CD8-positive, alpha-beta memory T cell (primary cell): ENCODE measurements at places on chromosomes 4 and X.

GRCh38 chr4:51858605-51859202 lies 15.8 kb downstream of the DCUN1D4 start:
- no peak for DNase-seq

DNA sequence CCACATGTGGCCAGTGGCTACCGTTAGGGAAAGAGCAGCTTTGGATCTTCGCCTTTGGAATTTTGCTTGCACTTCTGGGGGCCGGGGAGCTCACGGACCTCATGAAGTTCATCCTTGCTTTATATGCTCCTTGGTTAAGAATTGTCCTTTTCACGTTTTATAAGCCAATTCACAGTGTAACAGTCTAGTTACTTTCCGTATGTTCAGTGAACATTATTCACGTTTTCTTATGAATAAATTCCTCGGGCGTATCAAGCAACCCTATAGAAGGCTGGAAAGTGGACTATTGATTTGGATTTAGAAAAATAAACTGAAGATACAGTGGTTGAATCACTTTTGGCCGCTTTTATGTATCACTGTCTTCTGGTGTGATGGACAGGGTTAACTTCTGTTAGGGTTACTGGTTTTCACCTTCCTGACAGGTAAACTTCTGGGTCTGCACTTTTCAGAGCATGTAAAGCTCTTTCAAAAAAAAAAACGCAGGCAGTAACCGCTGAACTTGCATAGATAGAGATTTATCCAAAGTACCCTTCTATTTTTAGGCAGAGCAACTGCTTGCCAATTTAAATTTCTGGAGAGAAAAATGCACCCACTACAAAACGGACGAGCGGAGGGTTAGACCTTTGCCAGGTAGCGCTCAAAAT lies 569 bp upstream of the PDLIM5 start:
- no peak for DNase-seq

DNA sequence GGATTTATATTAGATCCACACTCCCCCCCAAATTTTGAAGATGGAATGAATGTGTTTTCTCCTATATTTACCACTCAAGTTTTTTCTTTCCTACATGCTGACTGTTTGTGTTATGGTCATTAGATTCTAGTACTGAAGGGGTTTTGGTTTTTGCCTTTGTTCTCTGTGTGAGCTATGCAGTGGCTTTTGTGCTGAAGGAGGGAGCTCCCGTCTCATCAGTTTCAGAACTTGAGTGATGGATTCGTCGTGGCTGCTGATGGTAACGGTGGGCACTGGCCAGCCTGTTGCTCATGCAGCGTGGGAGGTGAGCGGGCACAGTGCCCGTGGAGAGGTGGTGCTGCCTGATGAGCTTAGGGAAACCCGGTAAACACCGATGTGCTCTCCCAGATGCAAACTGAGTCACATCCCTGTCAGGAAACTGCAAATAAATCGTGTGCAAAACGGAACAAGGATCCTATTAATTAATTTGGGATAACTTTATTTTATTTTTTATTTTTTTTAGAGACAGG lies 101.5 kb downstream of the SORBS2 start:
- no peak for DNase-seq

DNA sequence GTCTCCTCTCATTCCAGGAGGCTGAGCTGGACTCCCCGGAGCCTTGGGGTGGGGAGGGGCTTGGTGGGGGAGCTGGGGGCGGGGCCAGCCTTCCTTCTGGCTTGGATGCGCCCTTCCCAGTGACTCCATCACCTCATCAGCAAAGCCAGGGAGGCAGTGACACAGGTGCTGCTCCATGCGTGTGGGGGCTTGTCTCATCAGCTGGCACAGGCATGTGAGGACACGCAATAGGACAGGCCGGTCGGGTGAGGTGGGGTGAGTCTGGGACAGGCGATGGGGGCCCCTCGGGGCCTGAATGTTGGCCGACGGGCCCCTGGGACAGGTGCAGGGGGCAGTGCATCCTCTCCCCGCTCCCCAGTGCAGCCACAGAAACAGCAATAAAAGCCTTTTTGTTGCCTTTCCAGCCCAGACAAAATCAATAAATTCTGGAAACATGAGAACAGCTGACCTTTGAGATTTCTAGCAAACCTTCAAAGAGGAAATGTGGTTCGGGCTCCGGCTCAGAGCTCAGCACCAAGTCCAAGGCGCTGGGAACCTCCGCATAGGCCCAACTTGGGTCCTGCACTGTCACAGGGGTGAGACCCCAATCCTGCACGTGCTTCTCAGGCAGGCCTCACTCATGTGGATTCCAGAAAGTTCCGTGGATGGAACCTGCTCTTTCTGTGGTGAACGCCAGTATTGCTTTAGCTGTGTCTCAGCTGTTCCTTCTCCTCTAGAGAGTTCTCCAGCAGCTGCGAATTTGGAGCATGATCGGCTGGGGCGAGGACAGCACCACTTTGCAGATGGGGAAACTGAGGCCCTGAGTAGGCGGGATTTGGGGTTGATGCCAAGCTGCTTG lies 18.5 kb downstream of the ADRA2C start:
- DNase-seq = no peak

DNA sequence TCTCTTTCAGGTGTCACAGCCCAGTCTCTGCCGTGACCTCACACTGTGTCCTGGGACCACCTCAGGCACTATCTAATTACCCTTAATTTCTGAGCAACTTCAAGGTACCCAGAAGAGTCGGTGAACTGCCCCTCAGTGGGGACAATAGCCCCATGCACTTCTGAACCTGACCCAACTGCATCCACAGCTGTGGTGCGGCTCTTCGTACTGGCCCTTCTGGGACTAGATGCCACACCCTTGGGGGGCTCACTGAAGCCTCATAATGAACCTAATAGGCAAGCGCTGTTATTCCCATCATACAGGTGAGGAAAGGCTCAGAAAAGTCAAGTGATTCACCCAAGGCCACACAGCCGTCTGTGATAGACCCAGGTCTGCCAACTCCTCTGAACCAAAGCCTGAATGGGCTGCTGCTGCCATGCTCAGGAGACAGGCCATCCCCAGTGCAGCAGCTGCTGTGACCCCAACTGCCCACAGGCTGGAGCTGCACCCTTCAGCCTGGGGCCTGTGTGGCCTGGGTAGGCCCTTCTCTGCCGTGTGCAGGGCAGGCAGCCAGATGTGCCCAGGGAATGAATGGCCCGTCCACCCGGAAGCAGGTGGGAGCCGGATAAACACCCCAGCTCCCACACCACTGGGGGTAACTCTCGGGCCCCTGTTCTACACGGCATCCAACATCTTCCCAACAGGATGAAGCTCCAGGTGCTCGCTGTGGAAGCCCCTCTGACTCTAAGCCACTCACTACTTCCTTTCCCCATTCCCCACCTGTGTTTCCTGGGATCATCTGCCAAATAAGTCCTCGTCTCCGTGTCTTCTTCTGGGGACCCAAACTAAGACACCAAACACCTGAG lies 35.9 kb downstream of the HMX1 start:
- DNase-seq = no peak

DNA sequence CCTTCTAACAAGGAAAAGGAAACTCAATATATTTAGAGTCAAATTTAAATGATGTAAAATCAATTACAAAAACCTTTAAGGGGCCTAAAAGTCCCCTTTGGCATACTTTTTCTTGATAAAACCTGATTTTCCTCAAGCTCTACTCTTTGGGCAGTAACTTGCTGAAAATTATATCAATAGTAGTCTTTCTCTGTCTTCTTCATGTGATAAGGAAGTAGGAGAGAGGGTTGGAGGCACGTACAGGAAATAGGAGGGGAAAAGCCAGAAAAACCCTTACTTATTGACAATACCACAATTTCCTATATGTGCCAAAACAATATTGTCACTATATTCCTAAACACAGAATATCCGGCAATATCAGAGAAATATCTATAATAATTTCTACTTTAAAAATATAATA lies 9.6 kb downstream of the RHOH start:
- no peak for DNase-seq

GRCh38 chr4:146368209-146368608 lies 153.5 kb downstream of the SLC10A7 start:
- no peak for DNase-seq

GRCh38 chr4:165761963-165762362 lies 111.1 kb upstream of the TLL1 start:
- DNase-seq = no peak

GRCh38 chrX:107560041-107560440 lies 68.3 kb upstream of the PRPS1 start:
- DNase-seq = no peak

DNA sequence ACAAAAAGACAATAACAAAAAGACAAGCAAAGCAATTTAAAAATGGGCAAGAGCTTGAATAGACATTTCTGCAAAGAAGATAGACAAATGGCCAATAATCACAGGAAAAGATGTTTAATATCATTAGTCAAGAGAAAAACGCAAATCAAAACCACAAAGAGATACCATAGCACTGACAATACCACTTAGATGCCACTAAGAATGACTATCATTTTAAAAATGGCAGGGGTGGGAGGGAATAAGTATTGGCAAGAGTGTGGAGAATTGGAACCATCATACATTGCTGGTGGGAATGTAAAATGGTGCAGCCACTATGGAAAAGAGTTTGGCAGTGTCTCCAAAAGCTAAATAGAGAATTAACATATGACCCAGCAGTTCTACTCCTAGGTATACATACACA lies 15.1 kb upstream of the EXOC1 start:
- DNase-seq = no peak

- no peak for DNase-seq
Measured at GRCh38 chr4:8905226-8905772, 33.7 kb upstream of the HMX1 start.

DNA sequence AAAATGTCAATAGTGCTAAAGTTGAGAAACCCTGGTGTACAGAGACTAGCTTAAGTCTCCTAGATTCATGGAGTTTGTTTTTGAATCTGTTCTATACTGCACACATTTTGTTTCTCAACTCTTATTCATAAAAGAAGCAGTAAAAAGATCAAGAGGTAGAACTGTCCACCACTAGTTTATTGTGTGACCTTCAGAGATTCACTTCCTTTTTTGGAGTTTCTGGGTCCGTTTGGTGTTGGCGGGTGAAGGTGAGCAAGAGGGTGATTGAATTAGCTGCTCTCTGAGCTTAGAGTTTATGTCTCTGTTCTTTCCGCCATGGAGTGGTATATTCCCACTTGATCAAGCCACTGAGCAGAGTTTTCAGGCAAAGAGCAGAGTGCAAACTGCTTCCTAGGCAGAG lies 21.4 kb upstream of the PLAC1 start:
- DNase-seq = no peak

- DNase-seq = no peak
Measured at GRCh38 chr4:137739391-137739790, 207.1 kb upstream of the PCDH18 start.

- no peak for DNase-seq
Measured at GRCh38 chr4:924107-925096, 7.7 kb downstream of the GAK start.

- DNase-seq = no peak
Measured at GRCh38 chr4:171710743-171711142, 102.5 kb upstream of the GALNTL6 start.

DNA sequence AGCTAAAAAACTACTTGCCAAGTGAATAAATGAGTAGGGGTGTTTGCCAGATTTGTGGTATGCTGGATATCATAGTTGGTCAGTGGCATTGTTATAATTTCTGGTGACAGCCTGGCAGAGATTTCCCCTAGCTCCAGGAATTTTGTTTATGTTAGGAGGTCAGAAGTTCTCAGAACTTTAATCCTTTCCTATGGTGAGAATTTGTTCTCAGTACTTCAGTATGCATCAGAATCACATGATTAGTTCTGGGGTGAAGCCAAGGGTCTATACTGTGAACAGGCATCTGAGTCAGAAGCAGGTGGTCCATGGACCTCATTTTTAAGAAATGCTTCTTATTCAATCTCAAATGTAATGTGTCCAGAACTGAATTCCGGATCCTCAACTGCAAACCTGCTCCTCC lies 10.5 kb downstream of the RASSF6 start:
- DNase-seq = no peak

DNA sequence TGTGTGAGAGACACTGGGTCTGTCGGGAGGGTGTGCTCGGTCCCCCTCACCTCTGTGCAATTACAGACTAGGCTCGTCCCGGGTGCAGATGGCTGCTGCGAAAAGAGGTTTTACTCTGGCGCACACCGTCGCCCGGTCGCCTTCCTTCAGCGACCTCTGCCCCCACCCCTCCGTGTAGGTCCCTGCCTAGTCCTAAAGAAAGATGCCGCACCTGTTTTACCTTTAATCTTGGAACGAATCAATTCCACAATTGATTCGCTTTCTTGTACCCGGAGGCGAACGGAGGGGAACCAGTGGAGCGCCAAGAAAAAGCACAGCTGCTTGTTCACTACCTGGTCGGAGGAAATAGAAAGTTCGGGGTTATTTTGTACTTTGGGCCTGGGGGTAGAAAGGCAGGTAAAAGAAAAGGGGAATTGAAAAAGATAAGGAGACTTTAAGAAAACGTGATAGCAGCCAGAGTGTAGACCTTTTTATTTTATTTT lies 1.2 kb downstream of the NPNT start:
- no peak for DNase-seq

- peak; percentile 52 for DNase-seq
Measured at GRCh38 chrX:24148535-24149350, 786 bp upstream of the ZFX start.

GRCh38 chr4:142383800-142384470 lies 462.2 kb downstream of the INPP4B start:
- no peak for DNase-seq

DNA sequence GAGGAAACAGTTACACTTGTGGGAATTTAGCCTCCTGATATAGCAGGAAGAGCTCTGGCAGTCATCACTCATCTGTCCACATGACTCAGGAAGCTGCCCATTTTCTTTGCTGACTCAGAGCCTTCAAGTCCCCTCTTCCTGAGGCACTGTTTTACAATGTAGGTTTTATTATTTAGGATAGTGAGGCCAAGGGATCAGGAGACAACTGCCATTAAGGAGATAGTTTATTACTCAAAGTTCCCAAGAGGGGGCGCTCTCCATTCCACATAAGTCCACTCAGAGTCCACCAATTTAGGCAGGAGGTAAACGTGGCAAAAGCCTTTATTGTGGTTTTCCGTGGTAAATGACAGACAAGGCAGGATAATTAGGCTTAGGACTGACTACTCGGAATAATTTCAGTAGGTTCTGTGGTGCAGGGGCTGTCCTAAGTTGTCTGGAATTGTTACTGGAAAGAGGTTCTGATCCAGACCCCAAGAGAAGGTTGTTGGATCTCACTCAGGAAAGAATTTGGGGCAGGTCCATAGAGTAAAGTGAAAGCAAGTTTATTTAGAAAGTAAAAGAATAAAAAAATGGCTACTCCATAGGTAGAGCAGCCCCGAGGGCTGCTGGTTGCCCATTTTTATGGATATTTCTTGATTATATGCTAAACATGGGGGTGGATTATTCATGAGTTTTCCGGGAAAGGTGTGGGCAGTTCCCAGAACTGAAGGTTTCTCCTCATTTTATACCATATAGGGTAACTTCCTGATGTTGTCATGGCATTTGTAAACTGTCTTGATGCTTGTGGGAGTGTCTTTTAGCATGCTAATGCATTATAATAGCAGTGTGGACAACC lies 96.0 kb upstream of the RAB40AL start:
- no peak for DNase-seq
